ENCODE measurements at places on chromosomes 16 and 17.

- H3K4me1 ChIP-seq = no peaks in the 10 kb centered on the region
- H3K27ac ChIP-seq = no peak overlapping the region
- no peak overlapping the region for H3K4me3 ChIP-seq
- DNase-seq = no peak
Measured at GRCh38 chr16:67378642-67379041, 14.7 kb downstream of the TPPP3 start.

- DNase-seq = no peak
- no peak overlapping the region for H3K27ac ChIP-seq
- peaks cover 17% of the 10 kb centered on the region for H3K4me1 ChIP-seq
- H3K27me3 ChIP-seq = no peaks in the 10 kb centered on the region
- H3K4me3 ChIP-seq = no peak overlapping the region
Measured at GRCh38 chr16:1188432-1189189, 35.7 kb downstream of the CACNA1H start.

- H3K4me1 ChIP-seq = no peaks in the 10 kb centered on the region
- no peak for DNase-seq
- H3K27me3 ChIP-seq = no peaks in the 10 kb centered on the region
- no peaks in the 10 kb centered on the region for H3K36me3 ChIP-seq
- H3K27ac ChIP-seq = no peak overlapping the region
- H3K4me3 ChIP-seq = no peak overlapping the region
Measured at GRCh38 chr17:57517632-57518456, 227.3 kb downstream of the CCDC182 start.

DNA sequence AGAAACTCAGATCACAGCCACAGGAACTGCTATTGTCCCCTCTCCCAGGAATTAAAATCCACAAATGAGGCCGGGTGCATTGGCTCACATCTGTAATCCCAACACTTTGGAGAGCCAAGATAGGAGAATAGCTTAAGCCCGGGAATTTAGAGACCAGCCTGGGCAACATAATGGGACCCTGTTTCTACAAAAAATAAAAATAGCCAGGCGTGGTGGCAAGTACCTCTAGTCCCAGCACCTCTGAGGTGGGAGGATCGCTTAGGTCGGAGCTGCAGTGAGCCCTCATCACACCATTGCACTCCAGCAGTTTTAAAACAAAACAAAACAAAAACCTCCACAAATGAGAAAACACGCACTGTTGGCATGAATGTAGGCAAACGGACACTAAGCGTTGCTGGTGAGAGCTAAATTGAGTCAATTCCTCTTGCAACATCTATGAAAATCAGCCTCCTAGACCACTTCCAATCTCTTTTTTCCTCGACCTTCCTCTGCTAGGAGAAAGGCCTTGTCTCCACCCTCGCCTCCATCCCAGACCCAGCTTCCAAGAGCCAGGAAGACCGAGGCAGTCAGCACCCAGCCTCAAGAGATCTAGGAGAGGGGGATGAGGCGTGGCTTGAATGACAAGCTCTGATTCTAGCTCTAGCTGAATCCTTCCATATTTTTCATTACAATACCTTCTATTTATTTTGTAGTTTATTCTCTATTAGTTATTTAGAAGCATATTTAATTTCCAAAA, 14.8 kb downstream of the TLE7 start:
- peak overlapping the region; percentile 36 for H3K4me3 ChIP-seq
- peaks cover 4% of the 10 kb centered on the region for H3K4me1 ChIP-seq
- no peaks in the 10 kb centered on the region for H3K27me3 ChIP-seq

- H3K27ac ChIP-seq = no peak overlapping the region
- no peak for DNase-seq
- no peak overlapping the region for H3K4me3 ChIP-seq
- H3K4me1 ChIP-seq = peaks cover 4% of the 10 kb centered on the region
- no peaks in the 10 kb centered on the region for H3K36me3 ChIP-seq
Measured at GRCh38 chr17:79219208-79219935, 144.7 kb downstream of the ENGASE start.

DNA sequence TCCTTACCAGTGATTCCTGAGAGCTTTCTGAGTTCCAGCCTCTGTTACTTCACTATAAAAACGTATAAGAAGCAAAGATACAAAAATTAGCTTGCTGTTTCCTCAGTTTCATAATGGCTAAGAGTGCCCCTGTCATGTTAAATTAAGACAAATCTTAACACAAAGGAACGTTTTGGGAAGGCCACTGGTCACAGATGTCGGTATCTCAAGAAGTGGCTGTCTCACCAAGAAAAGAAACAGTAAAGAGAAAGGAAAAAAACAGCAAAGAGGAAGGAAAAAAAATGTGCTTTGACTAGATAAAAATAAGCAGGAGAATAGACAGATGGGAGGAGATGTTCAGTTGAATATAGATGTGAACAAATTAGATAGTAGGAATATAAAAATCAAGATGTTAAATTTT, 94.8 kb upstream of the AKTIP start:
- H3K27me3 ChIP-seq = no peaks in the 10 kb centered on the region
- H3K4me1 ChIP-seq = no peaks in the 10 kb centered on the region
- no peak for DNase-seq
- no peak overlapping the region for H3K4me3 ChIP-seq
- H3K36me3 ChIP-seq = no peaks in the 10 kb centered on the region

DNA sequence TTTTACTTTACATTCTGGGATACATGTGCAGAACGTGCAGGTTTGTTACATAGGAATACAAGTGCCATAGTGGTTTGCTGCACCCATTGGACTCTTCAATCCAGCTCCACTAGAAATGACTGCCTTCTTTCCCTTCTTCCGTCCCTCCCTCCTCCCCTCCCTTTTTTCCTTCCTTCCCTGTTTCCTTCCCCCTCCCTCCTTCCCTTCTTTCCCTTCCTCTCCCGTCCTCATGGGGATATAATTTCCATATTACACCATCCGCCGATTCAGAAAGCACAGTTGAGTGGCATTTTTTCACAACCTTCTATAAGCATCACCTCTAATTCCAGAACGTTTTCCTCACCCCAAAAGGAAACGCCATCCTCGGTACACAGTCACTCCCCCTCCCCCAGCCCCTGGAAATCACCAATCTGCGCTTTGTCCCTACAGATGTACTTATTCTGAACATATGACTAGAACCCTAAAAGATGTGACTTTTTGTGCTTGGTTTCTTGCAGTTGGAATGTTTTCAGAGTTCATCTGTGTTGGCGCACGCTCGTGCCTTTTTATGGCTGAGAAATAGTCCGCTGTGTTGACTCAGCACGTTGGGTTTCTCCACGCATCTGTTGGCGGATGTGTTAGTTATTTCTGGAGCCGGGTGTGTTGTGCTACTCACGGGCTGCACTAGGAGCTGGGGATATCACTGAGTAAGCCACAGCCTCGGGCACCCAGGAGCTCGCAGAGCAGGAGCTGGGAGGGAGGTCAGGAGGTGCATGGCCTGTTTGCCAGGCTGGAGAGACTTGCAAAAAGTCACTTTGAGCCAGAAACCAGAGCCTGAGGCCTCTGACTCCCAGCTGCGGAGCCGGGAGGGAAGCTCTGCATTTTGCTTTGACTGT, 336.4 kb downstream of the SEC14L1 start:
- 0 out of 2 replicates have a peak, but pooled peaks cover 4% of the 10 kb centered on the region for H3K36me3 ChIP-seq
- no peaks in the 10 kb centered on the region for H3K27me3 ChIP-seq
- DNase-seq = no peak

- H3K27ac ChIP-seq = peak overlapping the region; percentile 95
- H3K4me1 ChIP-seq = peaks cover 65% of the 10 kb centered on the region
- peak overlapping the region; percentile 73 for H3K4me3 ChIP-seq
- H3K36me3 ChIP-seq = peaks cover 5% of the 10 kb centered on the region
- DNase-seq = no peak
- no peaks in the 10 kb centered on the region for H3K27me3 ChIP-seq
Measured at GRCh38 chr17:7220593-7221277, 997 bp downstream of the ACADVL start.

GRCh38 chr17:38402897-38403296, 25.4 kb upstream of the ARHGAP23 start:
- H3K27ac ChIP-seq = no peak overlapping the region
- no peak overlapping the region for H3K4me3 ChIP-seq
- H3K4me1 ChIP-seq = no peaks in the 10 kb centered on the region

DNA sequence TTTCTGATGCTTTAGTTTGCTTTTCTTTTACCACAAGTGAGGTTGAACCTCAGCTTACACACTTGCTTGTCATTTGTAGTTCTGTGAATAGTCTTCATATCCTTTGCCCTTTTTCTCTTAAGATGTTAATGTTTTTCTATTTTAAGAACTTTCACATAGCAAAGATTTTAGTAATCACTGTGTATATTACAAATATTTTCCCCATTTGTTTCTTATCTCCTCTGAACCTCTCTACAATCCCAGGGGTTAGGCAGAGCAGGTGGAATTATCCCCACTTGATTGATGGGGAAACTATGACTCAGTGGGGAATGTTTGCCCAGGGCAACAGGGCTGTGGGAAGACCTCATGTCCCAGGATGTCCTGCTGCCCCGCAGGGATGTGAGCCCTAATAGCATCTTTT, 11.7 kb upstream of the MYH3 start:
- DNase-seq = no peak
- H3K36me3 ChIP-seq = no peaks in the 10 kb centered on the region
- no peaks in the 10 kb centered on the region for H3K27me3 ChIP-seq
- H3K27ac ChIP-seq = no peak overlapping the region

DNA sequence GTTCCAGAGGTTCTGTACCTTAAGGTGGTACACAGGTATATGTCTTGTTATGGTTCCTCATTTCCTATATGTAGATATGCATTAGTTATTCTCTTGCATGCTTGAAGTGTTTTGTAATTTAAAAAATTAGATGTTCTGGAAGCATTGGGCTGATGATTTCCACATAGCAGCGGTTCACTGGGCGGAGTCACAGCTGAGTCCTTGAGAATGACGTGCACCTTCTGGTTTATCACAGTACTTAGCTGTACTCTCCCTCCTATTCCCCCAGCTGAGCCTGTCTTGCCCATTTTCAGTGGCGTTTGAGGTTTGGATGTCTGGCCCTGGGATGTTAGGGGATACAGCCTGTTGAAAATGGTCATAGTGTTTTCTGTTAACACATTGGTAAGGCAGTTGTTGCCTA, 327.1 kb downstream of the SNX29 start:
- no peak overlapping the region for H3K4me3 ChIP-seq
- H3K27me3 ChIP-seq = no peaks in the 10 kb centered on the region
- no peaks in the 10 kb centered on the region for H3K36me3 ChIP-seq
- H3K27ac ChIP-seq = no peak overlapping the region
- no peaks in the 10 kb centered on the region for H3K4me1 ChIP-seq

DNA sequence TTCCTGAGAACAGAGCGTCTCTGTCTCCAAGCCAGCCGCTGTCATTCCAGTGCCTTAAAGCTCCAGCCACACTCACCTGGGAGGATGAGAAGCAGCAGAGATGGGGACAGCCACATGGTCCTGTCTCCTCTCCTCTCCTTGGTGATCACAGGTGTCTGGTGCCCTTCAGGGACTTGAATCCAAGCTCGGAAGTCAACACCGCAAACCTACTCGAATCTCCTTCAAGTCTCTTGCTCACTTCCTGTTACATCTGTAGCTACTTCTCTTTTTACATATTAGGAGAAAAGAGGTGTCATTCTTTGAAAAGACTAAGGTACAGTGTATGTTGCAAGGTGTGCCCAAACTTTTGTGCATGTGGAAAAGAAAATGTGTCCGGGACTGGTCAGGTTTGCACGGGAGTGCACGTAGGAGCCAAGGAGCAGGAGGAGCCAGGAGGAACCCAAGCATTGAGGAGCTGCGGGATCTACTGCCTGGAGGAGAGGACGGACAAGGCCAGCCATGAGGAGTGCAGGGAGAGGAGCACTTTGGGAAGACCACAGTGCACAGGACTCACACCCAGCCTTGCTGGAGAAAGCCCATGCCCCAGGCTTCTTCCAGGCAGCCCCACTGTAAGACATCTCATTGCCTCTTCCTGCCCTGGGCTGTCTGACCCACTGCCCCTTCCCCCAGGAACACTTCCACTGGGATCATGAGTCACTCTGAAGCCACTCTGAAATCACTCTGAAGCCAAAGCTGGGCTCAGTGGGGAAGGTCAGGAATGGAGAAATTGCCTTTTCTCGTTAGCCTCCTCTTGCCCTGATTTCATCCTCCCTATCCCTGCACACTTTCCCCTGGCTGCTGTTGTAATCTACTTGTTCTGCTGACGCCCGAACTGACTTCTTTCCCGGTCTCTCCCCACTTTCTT, at the start of gene CD300LD:
Gene CD300LD (minus strand): TSS at position 197 of the 904 bp plus-strand sequence. CDS start 81 bp downstream, at position 116.
- H3K27ac ChIP-seq = no peak within 1 kb of the TSS
- H3K4me1 ChIP-seq = no peaks in the 10 kb centered on the region
- no peak for DNase-seq
- no peaks in the 10 kb centered on the region for H3K36me3 ChIP-seq
- H3K4me3 ChIP-seq = no peak within 1 kb of the TSS
- peaks cover 5% of the 10 kb centered on the region for H3K27me3 ChIP-seq

DNA sequence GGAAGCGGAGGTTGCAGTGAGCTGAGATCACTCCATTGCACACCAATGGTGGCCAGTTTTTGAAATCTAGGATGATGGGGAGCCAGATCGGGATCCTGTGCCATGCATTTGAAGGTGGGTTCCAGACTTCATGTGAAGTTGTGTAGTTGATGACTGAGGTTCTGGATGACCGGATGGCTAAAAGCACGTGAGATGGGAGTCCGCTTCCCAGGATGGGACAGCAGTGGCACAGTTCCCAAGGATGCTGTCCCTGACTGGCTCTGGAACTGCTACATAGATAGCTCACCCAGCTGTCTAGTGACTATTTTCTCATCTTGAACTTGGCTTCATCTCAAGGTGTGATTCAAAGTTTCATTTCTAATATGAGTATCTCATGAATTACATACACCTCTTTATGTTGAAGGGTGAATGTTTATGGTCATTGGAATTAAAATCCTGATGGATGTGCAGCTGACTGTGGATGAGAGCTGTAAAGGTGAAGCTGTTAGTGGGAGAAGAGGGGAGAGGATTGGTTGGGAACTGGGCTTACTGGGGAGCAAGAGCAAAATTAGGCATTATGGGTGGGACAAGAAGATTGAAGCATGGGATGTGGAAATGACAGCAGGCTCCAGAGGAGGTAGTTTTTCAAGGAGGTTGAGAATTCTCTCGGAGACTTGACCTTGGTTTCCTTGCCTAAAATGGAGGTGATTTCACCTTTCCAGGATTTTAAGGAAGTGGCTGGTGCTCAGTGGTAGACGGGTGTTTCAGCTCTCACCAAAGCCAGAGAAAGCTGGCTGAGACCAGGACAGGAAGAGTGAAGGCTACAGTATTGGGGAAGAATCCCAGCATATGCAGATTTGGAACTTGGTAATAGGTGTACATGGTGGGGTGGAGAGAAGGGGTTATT, 8.2 kb downstream of the TUFM start:
- H3K36me3 ChIP-seq = peaks cover 17% of the 10 kb centered on the region
- no peak overlapping the region for H3K4me3 ChIP-seq
- no peaks in the 10 kb centered on the region for H3K4me1 ChIP-seq
- DNase-seq = no peak

- DNase-seq = no peak
- no peaks in the 10 kb centered on the region for H3K36me3 ChIP-seq
- no peak overlapping the region for H3K27ac ChIP-seq
- H3K4me1 ChIP-seq = no peaks in the 10 kb centered on the region
- H3K4me3 ChIP-seq = no peak overlapping the region
Measured at GRCh38 chr16:72508191-72508590, 336.2 kb upstream of the PMFBP1 start.

- H3K4me1 ChIP-seq = no peaks in the 10 kb centered on the region
- H3K27ac ChIP-seq = no peak overlapping the region
- H3K36me3 ChIP-seq = peaks cover 3% of the 10 kb centered on the region
- DNase-seq = no peak
Measured at GRCh38 chr17:20235747-20236146, 226.6 kb downstream of the SPECC1 start.

GRCh38 chr17:72150632-72151460, 30.0 kb downstream of the SOX9 start:
- H3K36me3 ChIP-seq = no peaks in the 10 kb centered on the region
- peak overlapping the region; percentile 25 for H3K4me3 ChIP-seq
- H3K27me3 ChIP-seq = no peaks in the 10 kb centered on the region
- DNase-seq = no peak
- peak overlapping the region; percentile 92 for H3K27ac ChIP-seq
- H3K4me1 ChIP-seq = peaks cover 48% of the 10 kb centered on the region

- H3K27ac ChIP-seq = peak overlapping the region; percentile 97
- peaks cover 21% of the 10 kb centered on the region for H3K36me3 ChIP-seq
- no peak for DNase-seq
Measured at GRCh38 chr16:31179219-31179746, 656 bp upstream of the FUS start.

Measured in Panc1 (cell line).